ENCODE measurements at places on chromosomes 7 and 10.

GRCh38 chr10:59887006-59887405, 19.4 kb downstream of the CCDC6 start:
- no peak for DNase-seq

GRCh38 chr7:155464948-155465739, 7.2 kb downstream of the EN2 start:
- no peak for DNase-seq

DNA sequence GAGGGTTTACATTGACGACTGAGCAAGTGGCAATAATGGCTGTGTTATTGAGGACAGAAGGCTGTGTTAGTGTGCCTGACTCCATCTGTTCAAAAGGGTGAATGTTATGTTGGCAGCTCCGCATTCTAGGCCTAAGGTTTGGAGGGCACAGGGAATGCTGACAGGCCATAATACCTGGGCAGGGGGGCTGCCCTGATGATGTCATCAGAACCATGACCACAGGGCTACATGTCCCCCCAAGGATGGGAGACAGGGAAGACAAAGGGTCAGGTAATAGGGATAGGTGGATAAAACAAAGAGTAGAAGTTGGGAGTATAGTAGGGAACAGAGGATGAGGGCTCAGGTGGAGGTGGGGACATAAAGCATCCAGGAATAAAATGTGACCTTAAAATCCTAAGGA, 1.8 kb upstream of the PPP3CB start:
- DNase-seq: no peak

DNA sequence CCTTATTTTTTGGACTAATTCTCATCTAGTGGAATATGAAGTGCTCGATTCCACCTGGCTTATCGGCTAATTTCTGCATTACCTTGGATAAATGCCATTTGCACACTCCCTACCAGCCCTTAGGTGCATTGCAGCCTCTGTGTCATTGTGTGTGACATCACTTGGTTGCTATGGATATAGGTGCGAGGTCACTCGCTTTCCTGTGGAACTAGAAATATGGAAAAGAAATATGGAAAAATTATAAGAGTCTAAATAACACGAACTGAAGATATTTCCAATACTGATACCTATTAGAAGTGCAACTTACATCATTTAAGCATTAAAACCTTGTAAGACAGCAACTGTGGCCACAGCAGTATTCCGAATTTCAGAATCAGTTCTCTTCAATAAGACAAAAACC, 2.0 kb downstream of the YWHAG start:
- no peak for DNase-seq

- no peak for DNase-seq
Measured at GRCh38 chr10:50832171-50832751, 53.2 kb downstream of the A1CF start.

- no peak for DNase-seq
Measured at GRCh38 chr10:59004392-59004791, 172.1 kb upstream of the PHYHIPL start.

DNA sequence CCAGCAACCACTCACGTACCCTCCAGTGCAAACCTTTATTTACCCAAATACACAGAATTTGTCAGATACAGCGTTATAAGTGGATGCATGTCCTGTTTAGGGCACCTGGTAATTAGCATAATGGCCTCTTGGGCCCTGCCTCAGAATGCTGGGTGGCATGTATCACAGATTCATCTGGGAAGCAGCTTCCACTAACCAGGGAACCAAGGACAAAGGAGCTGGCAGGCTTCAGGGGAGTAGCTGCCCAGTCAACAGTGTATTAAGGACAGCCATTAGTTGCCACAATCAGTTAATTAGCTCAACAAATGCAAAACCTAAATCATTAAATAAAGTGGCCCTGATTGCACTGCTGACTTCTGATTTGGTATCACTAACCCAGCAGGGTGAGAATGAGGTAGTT, 105.7 kb downstream of the RAPGEF5 start:
- no peak for DNase-seq

DNA sequence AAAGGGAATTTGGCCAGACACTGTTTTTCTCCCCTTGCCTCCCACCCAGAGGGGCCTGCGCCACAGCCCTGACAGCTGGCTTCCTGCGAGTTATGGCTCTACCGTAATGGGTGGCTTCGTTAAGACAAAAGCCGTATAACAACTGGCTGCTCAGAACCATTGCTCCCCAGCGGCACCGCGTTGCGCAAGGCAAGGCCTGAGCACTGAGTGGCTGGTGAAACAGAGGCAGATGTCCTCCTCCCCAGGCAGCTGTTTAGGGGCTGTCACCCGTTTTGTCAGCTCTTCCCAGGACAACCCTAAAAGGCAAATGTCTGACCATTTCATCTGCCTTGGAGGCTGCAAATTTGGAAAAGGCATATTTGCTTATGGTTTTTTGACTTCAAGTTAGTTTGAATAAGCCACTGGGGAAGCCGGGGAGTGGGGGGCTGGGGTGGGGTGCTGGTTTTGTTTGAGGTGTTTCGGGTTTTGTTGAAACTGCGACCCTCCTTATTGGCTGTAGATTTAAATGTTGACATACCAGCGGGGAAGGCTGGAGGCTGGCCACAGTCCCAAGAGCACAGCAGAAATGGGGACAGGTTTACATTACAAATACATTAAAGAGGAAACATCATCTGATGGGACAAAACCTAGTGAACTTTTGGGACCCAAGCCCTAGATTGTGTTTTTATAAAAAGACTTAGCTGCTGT, 681 bp upstream of the SPOCK2 start:
- no peak for DNase-seq

- DNase-seq: no peak
Measured at GRCh38 chr10:25451401-25451800, 276.6 kb downstream of the GPR158 start.

DNA sequence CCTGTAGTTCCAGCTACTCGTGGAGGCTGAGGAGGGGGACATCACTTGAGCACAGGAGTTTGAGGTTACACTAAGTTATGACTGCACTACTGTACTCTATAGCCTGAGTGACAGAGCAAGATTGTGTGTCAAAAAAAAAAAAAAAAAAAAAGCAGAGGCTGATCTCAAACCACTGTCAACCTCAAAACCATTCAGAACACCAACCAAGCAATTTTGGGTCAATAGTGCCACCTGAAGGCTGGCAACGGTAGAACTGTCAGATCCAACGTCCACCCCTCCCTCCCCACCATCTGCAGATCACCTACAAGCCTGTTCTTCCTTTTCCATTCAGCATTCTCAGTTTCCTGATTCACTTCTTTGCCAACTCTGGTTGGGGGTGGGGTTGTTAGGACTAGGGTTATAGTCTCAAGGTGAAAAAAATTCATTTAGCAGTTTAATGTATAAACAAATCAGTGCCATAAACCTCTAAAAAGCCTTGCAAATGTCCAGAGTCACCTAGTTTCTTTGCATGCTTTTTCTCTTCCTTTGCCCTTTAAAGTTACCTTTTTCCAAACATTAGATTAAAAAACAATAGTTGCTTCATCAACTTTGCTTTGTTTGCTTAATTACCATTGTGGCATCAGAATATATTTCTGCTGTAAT, 2.6 kb downstream of the MRPS33 start:
- DNase-seq: peak; percentile 49

DNA sequence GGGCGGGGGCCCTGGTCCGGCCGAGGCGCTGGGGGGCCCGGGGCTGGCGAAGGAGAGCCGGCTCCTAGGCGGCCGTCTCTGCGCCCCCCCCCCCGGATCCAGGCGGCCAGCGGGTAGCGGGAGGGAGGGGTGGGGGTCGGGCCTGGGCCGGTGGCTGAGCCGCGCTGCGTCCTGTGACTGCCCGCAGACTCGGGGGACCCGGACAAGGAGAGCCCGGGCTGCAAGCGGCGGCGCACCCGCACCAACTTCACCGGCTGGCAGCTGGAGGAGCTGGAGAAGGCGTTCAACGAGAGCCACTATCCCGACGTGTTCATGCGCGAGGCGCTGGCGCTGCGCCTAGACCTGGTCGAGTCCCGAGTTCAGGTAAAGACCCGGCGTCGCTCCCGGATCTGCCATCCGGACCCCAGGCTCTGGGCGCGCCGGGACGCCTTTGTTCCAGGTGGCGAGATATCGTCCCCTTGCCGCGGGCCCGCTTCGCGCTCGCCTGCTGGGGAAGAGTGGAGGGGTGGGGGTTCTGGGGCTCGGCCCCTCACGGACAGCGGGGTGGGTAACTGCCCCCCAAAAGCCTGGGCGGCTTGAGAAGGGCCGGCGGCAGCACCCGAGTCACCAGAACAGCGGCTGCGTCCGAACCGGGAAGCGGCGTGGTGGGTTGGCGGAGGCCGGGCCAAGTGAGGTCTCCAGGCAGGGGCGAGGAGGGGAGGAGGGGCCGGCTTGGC, 819 bp downstream of the UNCX start:
- no peak for DNase-seq

- no peak for DNase-seq
Measured at GRCh38 chr10:77507291-77507880, 130.2 kb downstream of the KCNMA1 start.

- no peak for DNase-seq
Measured at GRCh38 chr7:113996405-113996804, 77.6 kb upstream of the PPP1R3A start.

DNA sequence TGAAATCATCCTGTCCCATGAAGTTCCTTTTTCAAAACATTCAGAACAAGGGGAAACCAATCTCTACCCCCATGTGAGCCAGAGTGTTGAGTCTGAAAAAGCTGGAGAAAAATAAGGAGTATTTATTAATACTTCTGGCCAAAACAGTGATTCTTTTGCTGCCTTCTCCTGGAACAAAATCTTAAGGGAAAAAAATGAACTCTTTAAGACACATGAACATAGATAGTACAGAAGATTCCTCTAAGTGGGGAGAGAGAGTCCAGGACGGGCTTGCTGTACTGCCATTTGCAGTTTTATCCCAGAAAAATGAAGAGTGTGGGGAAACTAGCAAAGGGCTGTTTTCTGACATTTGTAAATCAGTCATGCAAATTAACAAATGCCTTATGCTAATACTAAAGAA, 173.4 kb upstream of the CELF2 start:
- no peak for DNase-seq

DNA sequence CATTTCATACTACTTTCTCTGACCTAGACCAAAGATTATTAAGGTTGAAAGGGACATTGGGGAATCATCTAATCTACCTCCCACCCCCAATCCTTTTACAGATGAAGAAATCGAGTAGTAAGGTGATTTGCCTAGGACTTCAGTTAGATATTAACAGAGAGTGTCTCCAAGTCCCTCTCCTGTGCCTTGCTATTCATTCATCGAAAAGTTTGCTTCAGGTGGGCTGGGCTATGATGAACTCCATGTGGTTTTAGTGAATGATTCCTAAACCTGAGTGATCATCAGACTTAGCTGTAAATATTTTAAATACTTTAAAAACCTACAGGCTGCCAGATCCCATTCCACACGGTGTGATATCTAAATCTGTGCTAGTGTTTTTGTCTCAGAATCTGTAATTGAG, 259.4 kb upstream of the SORCS1 start:
- DNase-seq: no peak

DNA sequence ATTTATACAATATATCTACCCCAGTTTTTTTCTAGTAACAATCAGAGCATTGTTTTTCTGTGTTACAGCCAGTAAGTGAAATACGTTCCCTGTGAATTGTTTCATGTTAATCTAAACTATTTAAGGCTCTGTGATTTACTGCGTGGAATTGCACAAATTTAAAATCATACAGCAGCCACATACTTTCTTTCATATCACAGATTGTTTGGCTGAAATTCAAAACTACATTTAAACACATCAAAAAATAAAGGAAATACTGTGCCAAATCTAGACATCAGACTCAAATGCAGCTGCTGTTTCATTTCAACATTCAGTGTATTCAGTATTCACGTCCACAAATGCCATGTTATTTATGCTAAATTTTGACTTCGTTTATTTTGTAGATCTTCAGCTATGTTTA, 242.6 kb upstream of the HGF start:
- DNase-seq: no peak

- DNase-seq: no peak
Measured at GRCh38 chr7:158676906-158677305, 27.7 kb downstream of the NCAPG2 start.

DNA sequence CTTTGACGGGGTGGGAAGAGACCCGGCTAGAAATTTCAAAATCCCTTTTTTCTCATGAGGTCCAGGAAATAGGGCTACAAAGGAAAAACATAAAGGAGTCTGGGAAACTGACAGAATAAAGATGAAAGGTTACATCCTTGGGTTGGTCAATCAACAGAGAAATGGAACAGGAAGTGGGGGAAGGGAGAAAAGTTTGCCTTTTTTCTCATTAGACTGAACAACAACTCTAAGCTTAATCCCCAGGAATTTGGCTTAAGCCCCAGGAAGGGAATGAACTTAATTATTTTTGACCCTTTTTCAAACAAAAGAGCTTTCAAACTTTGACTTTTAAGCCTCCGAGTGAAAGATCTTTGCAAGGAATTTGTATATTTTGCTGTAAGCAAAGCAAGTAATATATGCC, 32.7 kb downstream of the LGI1 start:
- DNase-seq: no peak

- peak; percentile 46 for DNase-seq
Measured at GRCh38 chr7:101410743-101411507, 48.2 kb downstream of the COL26A1 start.

GRCh38 chr7:121513105-121513504, 117.0 kb upstream of the FAM3C start:
- DNase-seq: no peak

DNA sequence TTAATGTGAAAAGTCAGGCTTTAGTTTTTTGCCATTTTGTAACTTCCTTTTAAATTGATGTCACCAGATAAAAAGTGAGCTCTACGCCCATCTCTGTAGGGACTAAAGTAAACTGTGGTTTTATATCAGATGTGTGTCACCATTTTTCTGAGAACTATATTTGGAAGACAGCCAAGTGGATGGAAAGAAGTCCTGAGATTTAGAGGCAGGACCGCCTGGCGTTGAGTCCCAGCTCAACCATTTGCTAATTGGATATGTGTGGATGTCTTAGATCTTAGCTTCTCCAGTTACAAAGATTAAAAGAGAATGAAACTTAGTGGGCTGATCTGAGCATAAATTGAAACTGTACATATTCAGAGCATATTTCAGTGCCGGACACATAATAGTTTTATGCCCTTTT, 691.6 kb upstream of the CELF2 start:
- no peak for DNase-seq

GRCh38 chr7:15503603-15504290, 58.1 kb downstream of the AGMO start:
- DNase-seq: no peak

DNA sequence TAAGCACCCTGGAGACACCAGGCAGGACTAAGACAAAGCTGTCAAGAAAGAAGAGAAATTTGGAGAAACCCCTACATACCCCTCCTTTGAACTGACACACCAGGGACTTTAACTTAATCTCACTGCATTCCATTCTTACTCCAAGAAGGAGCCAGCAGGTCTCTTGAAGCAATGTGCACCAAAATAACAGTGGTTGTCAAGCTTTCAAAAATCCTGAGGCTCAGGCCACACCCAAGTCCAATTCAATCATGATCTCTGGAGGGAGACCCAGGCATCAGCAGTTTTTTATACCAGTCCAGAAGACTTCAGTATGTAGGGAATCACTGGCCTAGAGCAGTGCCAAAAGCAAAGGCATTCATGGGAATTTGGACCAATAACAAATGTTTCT, 6.8 kb downstream of the SLC25A13 start:
- no peak for DNase-seq
